Panc1 (cell line): ENCODE measurements at places on chromosomes 5 and 9. TPM values are rescaled to one million over a fixed set of nuclear protein-coding genes. Genes with fewer than 3 reads are reported as not detected.

SARDH gene
- total RNA-seq = 0.13 TPM

PCDHGB5 gene
- 0.87 TPM for total RNA-seq

BARHL1 gene
- not detected for total RNA-seq

CDH12 gene
- not detected for total RNA-seq

PCDHAC1 gene
- 0.59 TPM for total RNA-seq

KCNIP1 gene
- not detected for total RNA-seq

GRM6 gene
- total RNA-seq = not detected

PCDHAC2 gene
- total RNA-seq = 8.8 TPM

FAM151B gene
- 2.8 TPM for total RNA-seq

B4GALT1 gene
- 57.4 TPM for total RNA-seq

POLR1E gene
- total RNA-seq = 93.8 TPM

PSD2 gene
- total RNA-seq = 0.05 TPM

- no peak overlapping the region for H3K4me3 ChIP-seq
- H3K27me3 ChIP-seq = no peaks in the 10 kb centered on the region
- no peak for DNase-seq
- no peak overlapping the region for H3K27ac ChIP-seq
- H3K36me3 ChIP-seq = no peaks in the 10 kb centered on the region
Observed at GRCh38 chr9:82167296-82167695, 178.7 kb downstream of the SPATA31D1 start.

DNA sequence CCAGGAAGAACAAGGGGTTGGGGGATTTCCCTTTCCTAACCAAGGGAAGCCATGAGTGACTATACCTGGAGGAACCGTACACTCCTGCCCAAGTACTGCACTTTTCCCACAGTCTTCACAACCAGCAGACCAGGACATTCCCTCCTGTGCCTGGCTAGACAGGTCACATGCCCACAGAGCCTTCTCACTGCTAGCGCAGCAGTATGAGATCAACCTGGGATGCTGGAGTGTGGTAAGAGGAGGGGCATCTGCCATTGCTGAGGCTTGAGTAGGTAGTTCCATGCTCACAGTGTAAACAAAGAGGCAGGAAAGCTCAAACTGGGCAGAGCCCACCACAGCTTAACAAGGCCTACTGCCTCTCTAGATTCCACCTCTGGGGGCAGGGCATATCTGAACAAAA lies 35.9 kb downstream of the SAXO1 start:
- H3K4me1 ChIP-seq = no peaks in the 10 kb centered on the region
- no peak overlapping the region for H3K27ac ChIP-seq

GRCh38 chr5:52895572-52896413 lies 93.4 kb upstream of the ITGA2 start:
- H3K4me3 ChIP-seq = no peak overlapping the region
- no peak overlapping the region for H3K27ac ChIP-seq
- H3K27me3 ChIP-seq = peaks cover 13% of the 10 kb centered on the region
- no peaks in the 10 kb centered on the region for H3K36me3 ChIP-seq
- DNase-seq = no peak
- H3K4me1 ChIP-seq = no peaks in the 10 kb centered on the region

DNA sequence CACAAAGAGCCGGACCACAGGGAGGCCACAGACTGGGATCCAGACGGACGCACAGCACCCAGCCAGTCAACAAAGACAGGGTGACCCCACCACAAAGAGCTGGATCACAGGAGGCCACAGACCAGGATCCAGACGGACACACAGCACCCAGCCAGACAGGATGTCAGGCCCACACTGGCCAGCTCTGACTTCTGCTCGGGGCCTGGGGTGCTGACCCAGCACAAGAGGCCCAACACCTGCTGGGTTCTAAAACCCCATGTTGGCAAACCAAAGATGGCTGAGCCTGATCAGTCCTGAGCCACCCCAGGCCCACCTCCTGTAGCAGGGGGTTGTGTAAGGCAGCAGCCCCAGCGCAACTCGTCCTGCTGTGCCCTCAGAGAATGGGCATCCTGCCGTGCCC lies 5.2 kb upstream of the DPH7 start:
- H3K4me3 ChIP-seq = no peak overlapping the region
- H3K36me3 ChIP-seq = no peaks in the 10 kb centered on the region
- H3K27me3 ChIP-seq = no peaks in the 10 kb centered on the region
- H3K27ac ChIP-seq = no peak overlapping the region

GRCh38 chr9:135521608-135522095 lies 412 bp downstream of the LCN1 start:
- no peaks in the 10 kb centered on the region for H3K36me3 ChIP-seq
- H3K27me3 ChIP-seq = no peaks in the 10 kb centered on the region
- DNase-seq = no peak

- no peak overlapping the region for H3K4me3 ChIP-seq
- H3K27me3 ChIP-seq = no peaks in the 10 kb centered on the region
- no peak overlapping the region for H3K27ac ChIP-seq
- DNase-seq = no peak
- H3K36me3 ChIP-seq = peaks cover 8% of the 10 kb centered on the region; the same call in 1 of the 2 replicates
Observed at GRCh38 chr5:115524199-115524847, 20.3 kb downstream of the FEM1C start.

DNA sequence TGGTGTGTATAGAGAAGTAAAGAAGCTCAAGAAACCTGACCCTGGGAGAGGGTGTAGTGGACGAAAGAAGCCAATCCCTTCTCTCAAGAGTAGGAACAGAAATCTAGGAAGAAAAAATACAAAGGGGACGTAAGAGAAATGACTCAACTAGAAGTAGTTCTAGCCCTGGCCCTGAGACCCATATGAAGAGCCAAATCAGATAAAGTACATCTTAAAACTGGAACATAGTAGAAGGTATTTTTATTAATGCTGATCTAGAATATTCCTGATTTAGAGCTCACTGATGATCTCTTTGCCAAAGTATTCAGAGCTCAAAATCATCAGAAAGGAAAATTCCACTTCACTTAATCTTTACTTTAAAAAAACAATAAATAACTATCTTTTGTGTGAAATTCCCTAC lies 184.8 kb downstream of the MLLT3 start:
- no peak for DNase-seq
- no peaks in the 10 kb centered on the region for H3K27me3 ChIP-seq
- H3K4me3 ChIP-seq = no peak overlapping the region
- H3K4me1 ChIP-seq = no peaks in the 10 kb centered on the region

GRCh38 chr5:148778882-148779281 lies 47.5 kb upstream of the ADRB2 start:
- no peak overlapping the region for H3K4me3 ChIP-seq
- no peak for DNase-seq
- no peaks in the 10 kb centered on the region for H3K4me1 ChIP-seq
- H3K27ac ChIP-seq = no peak overlapping the region
- H3K36me3 ChIP-seq = no peaks in the 10 kb centered on the region
- no peaks in the 10 kb centered on the region; the same call in 1 of the 2 replicates for H3K27me3 ChIP-seq

- H3K27me3 ChIP-seq = no peaks in the 10 kb centered on the region
- H3K36me3 ChIP-seq = no peaks in the 10 kb centered on the region
- no peak overlapping the region for H3K4me3 ChIP-seq
- H3K27ac ChIP-seq = no peak overlapping the region
- H3K4me1 ChIP-seq = no peaks in the 10 kb centered on the region
Observed at GRCh38 chr9:73011956-73012355, 59.1 kb upstream of the ALDH1A1 start.

DNA sequence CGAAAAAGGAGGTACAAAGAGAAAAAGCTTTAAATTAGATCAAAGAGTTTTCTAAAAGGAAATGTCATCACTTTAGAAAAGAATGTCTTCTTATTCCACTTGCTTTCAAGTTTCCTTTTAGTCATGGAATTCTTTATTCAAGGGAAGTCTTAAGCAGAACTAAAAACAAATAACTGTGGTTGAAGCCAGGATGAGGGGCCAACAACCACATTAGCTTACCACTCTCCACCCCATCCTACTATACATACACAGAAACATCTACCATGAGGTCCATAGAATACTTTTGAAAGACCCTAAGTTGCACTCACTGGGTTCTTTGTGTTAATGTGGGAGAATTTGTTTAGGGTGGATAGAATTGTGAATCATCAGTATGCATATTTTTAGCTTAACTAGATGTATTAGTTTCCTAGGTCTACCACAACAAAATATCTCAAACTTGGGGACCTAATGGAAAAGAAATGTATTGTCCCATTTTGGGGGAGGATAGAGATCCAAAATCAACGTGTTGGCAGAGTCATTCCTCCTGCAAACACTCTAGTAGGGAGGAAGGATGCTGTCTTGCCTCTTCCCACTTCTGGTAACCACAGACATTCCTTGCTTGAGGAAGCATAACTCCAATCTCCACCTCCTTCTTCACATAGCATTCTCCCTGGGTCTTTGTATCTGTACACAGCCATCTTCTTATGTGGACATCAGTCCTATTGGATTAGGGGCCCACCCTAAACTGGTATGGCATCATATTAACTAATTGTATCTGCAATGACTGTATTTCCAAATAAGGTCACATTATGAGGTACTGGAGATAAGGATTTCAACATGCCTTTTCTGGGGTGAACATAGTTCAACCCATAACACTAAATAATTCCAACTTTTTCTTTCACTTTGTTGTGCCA lies 239.4 kb downstream of the LURAP1L start:
- no peaks in the 10 kb centered on the region for H3K27me3 ChIP-seq
- H3K27ac ChIP-seq = no peak overlapping the region
- no peak for DNase-seq
- no peak overlapping the region for H3K4me3 ChIP-seq
- no peaks in the 10 kb centered on the region for H3K4me1 ChIP-seq

- H3K27me3 ChIP-seq = no peaks in the 10 kb centered on the region; the same call in 1 of the 2 replicates
- no peaks in the 10 kb centered on the region for H3K36me3 ChIP-seq
- no peaks in the 10 kb centered on the region for H3K4me1 ChIP-seq
- DNase-seq = no peak
- no peak overlapping the region for H3K27ac ChIP-seq
Observed at GRCh38 chr5:58786035-58786434, 203.2 kb downstream of the RAB3C start.

DNA sequence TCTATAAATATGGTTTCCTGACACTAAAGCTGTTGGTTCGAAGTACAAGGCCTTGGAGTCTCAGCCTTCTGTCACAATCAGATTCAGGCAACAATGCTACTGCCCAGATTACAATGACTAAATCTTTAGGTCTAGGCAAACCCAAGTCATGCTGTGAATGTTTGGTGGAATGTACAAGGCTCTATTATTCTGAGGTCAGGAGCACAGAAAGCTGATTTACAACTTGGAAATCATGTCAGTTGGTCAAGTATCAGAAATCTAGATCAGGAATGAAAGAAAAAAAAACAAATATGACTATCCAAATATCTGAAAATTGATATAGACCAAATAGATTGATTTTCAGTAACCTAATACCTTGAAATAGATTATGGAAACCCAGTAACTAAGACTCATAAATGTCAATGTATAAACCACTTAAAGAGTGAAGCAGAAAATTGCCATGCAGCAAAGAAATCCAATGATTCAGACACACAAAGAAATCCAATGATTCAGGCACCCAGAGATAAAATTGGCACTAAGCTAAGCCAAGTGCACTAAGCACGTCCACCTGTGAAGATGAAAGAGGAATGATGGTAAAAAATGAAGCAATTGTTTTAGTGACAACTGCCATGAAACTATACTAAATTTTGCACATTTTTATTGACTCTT lies 588.0 kb upstream of the TUSC1 start:
- no peak for DNase-seq
- H3K36me3 ChIP-seq = no peaks in the 10 kb centered on the region
- no peaks in the 10 kb centered on the region for H3K4me1 ChIP-seq
- no peak overlapping the region for H3K27ac ChIP-seq

- H3K36me3 ChIP-seq = no peaks in the 10 kb centered on the region
- no peaks in the 10 kb centered on the region for H3K27me3 ChIP-seq
- H3K4me1 ChIP-seq = no peaks in the 10 kb centered on the region
- DNase-seq = no peak
Observed at GRCh38 chr9:124964604-124965003, 23.7 kb upstream of the GOLGA1 start.

DNA sequence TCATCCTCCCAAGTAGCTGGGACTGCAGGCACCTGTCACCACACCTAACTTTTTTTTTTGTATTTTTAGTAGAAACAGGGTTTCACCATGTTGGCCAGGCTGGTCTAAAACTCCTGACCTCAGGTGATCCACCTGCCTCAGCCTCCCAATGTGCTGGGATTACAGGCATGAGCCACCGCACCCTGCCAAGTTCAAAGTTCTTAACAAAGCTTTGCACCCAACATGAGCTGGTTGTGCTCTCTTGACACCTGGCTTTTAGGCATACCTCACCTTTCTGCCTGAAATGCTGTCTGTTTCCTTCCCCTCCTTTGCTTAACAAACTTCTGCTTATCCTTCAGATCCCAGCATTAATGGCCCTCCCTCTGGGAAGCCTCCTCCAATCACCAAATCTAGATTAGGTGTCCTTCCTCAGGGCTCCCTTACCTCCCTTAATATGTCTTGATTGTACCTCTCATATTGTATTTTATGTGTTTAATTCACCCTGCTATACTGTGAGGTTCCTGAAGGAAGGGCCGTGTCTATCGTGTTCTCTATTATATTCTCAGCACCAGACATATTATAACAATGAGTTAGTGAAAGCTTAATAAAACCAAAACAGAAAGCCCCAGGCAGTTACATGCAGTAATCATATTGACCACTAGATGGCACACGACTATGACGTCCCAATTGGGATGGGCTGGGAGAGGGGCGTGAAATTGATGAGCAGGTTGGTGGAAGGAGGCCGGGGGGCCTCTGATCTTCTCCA lies 62.9 kb upstream of the PPARGC1B start:
- no peak overlapping the region for H3K4me3 ChIP-seq
- no peaks in the 10 kb centered on the region for H3K4me1 ChIP-seq
- no peak overlapping the region for H3K27ac ChIP-seq
- no peaks in the 10 kb centered on the region for H3K36me3 ChIP-seq

GRCh38 chr5:138240650-138241385 lies 27.7 kb upstream of the CDC23 start:
- DNase-seq = no peak
- peaks cover 10% of the 10 kb centered on the region for H3K27me3 ChIP-seq
- H3K4me3 ChIP-seq = no peak overlapping the region

DNA sequence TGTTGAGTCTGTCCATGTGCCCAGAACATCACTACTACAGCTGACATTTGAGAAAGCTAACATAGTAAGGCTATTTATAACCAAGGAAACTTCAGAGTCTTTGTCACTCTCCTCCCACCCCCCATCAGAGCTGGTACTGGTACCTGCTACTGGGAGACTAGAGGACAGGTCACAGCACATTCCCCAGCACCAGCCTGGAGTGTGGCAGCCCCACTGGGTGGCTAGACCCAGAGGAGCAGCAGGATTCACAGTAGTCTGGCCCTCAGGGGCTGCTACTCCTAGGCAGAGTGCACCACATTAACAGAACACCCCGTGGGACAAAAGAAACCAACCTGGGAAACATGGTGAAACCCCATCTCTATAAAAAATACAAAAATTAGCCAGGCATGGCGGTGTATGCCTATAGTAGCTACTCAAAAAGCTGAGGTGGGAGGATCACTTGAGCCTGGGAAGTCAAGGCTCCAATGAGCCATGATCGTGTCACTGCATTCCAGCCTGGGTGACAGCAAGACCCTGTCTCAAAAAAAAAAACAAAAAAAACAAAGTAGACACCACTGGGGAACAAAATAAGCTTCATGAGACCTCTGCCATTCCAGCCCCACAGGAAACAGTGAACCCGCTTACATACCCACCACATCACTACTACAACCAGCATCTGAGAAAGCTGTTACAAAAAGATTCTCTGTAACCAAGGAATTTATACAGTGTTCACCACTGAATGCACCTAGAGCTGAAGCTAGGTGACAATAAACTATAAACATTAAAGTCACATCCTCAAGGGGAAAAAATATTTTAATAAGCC lies 26.3 kb upstream of the PTGER4 start:
- H3K27ac ChIP-seq = no peak overlapping the region
- DNase-seq = no peak
- H3K27me3 ChIP-seq = no peaks in the 10 kb centered on the region
- H3K36me3 ChIP-seq = no peaks in the 10 kb centered on the region
- H3K4me1 ChIP-seq = no peaks in the 10 kb centered on the region

GRCh38 chr9:3330792-3331420 lies 194.9 kb downstream of the RFX3 start:
- no peaks in the 10 kb centered on the region for H3K27me3 ChIP-seq
- H3K27ac ChIP-seq = no peak overlapping the region
- no peak for DNase-seq
- H3K36me3 ChIP-seq = no peaks in the 10 kb centered on the region
- no peak overlapping the region for H3K4me3 ChIP-seq
- H3K4me1 ChIP-seq = no peaks in the 10 kb centered on the region
